Muscle of leg (tissue), 16 donors: ENCODE measurements at places on chromosomes 11 and 22. TPM values are rescaled to one million over a fixed set of nuclear protein-coding genes. Genes with fewer than 3 reads are reported as not detected.

Gene OR52I1
- not detected for total RNA-seq

DNA sequence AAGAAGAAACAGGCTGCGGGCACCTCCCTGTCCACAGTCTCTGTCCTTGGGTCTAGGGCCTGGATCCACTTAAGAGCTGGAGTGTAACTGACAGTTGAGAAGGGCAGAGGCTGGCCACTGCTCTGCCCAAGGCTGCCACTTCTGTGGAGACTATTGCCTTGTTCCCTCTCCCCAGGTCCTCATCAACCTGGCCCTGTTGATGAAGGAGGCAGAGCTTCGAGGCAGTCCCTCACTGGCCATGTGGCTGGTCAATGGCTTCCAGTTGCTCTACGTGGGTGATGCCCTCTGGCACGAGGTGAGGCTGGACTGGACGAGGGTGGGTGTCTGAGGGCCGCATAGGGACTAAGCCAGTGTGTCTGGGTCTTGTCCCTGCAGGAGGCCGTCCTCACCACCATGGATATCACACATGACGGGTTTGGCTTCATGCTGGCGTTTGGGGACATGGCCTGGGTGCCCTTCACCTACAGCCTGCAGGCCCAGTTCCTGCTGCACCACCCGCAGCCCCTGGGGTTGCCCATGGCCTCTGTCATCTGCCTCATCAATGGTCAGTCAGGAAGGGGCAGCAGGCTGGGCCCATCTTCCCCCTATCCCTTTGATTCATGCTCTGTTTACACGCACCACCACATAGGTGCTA lies 2.8 kb downstream of the ZNHIT2 start:
- peaks cover 7% of the 10 kb centered on the region for H3K27me3 ChIP-seq
- H3K4me3 ChIP-seq, result no peak overlapping the region
- H3K36me3 ChIP-seq, result peaks cover 38% of the 10 kb centered on the region

Gene TMPRSS13
- total RNA-seq, result 0.09 TPM

Gene ZNRD2
- 24.4 TPM for total RNA-seq

Gene KRTAP5-2
- not detected for total RNA-seq

DNA sequence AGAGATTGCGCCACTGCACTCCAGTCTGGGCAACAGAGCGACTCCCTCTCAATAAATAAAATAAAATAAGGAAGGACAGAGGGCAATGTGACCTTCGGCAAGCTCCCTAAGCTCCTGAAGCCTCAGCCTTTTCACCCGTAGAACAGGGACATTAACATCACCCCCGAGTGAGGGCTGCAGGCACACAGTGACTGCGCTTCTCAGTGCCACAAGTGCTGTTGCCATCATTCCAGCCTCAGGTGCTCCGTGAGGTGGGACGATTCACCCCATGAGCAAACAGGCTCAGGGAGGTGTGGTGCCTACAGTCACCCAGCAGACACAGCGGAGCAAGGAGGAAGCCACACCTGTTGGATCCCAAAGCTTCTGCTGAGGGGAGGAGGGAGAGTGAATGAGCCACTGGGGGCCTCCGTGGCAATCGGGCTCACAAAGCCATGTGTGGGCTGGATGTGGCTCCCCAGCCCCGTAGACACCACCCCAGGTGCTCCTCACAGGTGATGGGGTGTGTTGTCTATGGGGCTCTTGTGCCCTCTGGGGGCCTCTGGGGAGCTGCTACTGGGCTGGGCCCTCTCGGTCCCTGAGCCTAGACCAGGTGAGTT lies 9.1 kb upstream of the TCF20 start:
- H3K27ac ChIP-seq, result no peak overlapping the region
- H3K4me1 ChIP-seq, result peaks cover 22% of the 10 kb centered on the region
- DNase-seq, result no peak
- H3K27me3 ChIP-seq, result peaks cover 90% of the 10 kb centered on the region
- no peak overlapping the region for H3K4me3 ChIP-seq

Gene LRRC74B
- total RNA-seq, result 0.09 TPM

GRCh38 chr22:25202290-25202921 lies 2.7 kb downstream of the CRYBB3 start:
- H3K4me3 ChIP-seq, result no peak overlapping the region
- H3K4me1 ChIP-seq, result no peaks in the 10 kb centered on the region
- H3K27ac ChIP-seq, result no peak overlapping the region
- H3K36me3 ChIP-seq, result no peaks in the 10 kb centered on the region
- H3K27me3 ChIP-seq, result no peaks in the 10 kb centered on the region

GRCh38 chr11:113540416-113541330 lies 65.5 kb upstream of the DRD2 start:
- H3K27me3 ChIP-seq, result peaks cover 5% of the 10 kb centered on the region
- no peak overlapping the region for H3K27ac ChIP-seq
- no peak overlapping the region for H3K4me3 ChIP-seq
- no peak for DNase-seq
- H3K36me3 ChIP-seq, result no peaks in the 10 kb centered on the region

Gene BATF2
- 0.62 TPM for total RNA-seq

GRCh38 chr11:73384125-73384441 lies 7.9 kb downstream of the RELT start:
- H3K27me3 ChIP-seq, result no peaks in the 10 kb centered on the region
- no peaks in the 10 kb centered on the region for H3K36me3 ChIP-seq
- peak overlapping the region; percentile 7 for H3K27ac ChIP-seq
- no peak overlapping the region for H3K4me3 ChIP-seq
- DNase-seq, result no peak
- H3K4me1 ChIP-seq, result peaks cover 97% of the 10 kb centered on the region

DNA sequence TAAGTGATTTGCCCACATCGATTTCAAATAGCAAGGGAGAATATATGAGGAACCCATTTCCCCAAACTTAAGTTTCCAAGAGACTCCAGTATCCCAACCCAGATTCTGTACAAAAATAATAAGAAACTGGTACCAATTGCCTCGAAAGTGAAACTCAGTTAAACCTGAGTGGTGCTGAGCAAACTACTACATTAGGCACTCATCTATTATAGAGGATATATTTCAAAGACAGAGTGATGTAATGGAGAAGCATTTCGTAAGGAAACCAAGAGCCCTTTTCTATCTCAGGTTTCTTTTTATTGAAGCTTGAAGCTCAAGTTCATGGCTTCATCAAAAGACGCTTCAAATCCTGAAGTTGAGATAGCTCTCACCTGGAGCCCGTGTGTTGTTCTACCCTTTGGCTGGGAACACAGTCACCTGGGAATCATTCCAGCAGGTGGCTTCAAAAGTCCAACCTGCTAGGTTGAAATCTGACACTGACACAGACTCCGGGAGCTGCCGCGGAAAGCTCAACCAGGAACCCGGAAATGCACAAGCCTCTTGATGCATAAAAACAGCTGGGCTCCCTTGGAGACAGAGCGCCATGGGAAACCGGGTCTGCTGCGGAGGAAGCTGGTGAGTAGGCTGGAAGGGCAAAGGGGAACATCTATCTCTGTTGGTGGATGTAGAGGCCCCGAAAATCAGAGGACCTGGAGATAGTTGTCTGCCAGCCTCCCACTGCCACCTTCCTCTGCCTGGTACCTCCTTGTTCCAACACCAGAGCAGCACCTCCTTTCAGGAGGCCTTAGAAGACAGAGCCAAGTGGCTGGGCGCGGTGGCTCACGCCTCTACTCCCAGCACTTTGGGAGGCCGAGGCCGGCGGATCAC lies at the start of gene C11orf52:
Gene C11orf52, plus strand, starts transcription at position 524 of the 867 bp plus-strand sequence. Its CDS starts 60 bp downstream, at position 584.
- no peaks in the 10 kb centered on the region for H3K27me3 ChIP-seq
- peaks cover 11% of the 10 kb centered on the region for H3K36me3 ChIP-seq
- H3K27ac ChIP-seq, result peak within 1 kb of the TSS; percentile 81
- peak within 1 kb of the TSS; percentile 4 for H3K4me3 ChIP-seq
- peak; percentile 86 for DNase-seq
- H3K4me1 ChIP-seq, result peaks cover 32% of the 10 kb centered on the region

Gene OR9G4
- total RNA-seq, result not detected

- no peaks in the 10 kb centered on the region for H3K27me3 ChIP-seq
- H3K27ac ChIP-seq, result no peak overlapping the region
- peaks cover 10% of the 10 kb centered on the region for H3K36me3 ChIP-seq
- H3K4me1 ChIP-seq, result peaks cover 9% of the 10 kb centered on the region
- no peak for DNase-seq
Measured at GRCh38 chr11:12263141-12263693, 114.2 kb upstream of the PARVA start.

- H3K36me3 ChIP-seq, result peaks cover 2% of the 10 kb centered on the region
- no peak overlapping the region for H3K27ac ChIP-seq
- H3K27me3 ChIP-seq, result no peaks in the 10 kb centered on the region
- H3K4me1 ChIP-seq, result no peaks in the 10 kb centered on the region
Measured at GRCh38 chr11:95989076-95989605, 65.2 kb upstream of the MTMR2 start.

DNA sequence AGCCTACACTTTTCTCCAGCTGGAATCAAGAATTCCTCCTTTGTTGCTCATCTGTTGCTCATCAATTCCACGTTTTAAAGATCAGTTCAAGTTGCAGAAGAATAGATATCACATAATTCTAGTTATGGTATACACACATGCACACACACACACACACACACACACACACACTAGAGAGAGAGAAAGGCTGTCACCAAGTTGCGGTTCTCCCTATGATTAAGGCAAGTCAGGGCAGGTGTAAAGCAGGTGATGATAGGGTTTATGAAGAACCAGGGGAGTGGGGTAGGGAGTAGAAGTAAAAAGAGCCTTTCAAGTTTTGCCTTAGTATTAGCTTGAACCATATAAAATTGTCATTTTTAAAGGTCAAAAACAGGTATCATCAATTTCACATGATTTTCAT lies 31.7 kb upstream of the TMPRSS4 start:
- DNase-seq, result no peak
- H3K36me3 ChIP-seq, result no peaks in the 10 kb centered on the region
- H3K27me3 ChIP-seq, result no peaks in the 10 kb centered on the region
- no peak overlapping the region for H3K4me3 ChIP-seq

GRCh38 chr11:1750481-1750839 lies at the start of gene IFITM10:
IFITM10 (minus strand) TSS chr11:1750595; CDS start chr11:1750442, 153 bp downstream.
- peaks cover 24% of the 10 kb centered on the region for H3K36me3 ChIP-seq
- no peak for DNase-seq
- no peak within 1 kb of the TSS for H3K4me3 ChIP-seq
- no peak within 1 kb of the TSS for H3K27ac ChIP-seq

DNA sequence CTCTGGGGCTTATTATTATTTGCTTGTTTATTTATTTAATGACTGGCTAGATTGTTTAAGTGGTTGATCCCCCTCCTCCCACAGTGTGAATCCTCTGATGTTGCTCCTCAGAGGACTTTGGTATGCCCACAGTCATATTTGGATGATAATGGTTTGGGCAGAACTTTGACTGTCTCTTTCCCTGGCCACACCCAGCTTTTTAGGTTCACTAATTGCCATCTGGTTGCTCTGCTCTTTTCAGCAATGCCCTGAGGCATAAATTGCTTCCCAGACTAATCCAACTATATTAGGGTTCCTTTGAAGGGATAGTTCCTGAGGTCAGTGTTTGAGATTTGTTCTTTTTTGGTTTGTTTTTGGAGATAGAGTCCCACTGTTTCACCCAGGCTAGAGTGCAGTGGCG lies 99.3 kb upstream of the RRM1 start:
- no peaks in the 10 kb centered on the region for H3K36me3 ChIP-seq
- H3K27ac ChIP-seq, result no peak overlapping the region
- H3K4me3 ChIP-seq, result no peak overlapping the region

Gene MUC6
- not detected for total RNA-seq

DNA sequence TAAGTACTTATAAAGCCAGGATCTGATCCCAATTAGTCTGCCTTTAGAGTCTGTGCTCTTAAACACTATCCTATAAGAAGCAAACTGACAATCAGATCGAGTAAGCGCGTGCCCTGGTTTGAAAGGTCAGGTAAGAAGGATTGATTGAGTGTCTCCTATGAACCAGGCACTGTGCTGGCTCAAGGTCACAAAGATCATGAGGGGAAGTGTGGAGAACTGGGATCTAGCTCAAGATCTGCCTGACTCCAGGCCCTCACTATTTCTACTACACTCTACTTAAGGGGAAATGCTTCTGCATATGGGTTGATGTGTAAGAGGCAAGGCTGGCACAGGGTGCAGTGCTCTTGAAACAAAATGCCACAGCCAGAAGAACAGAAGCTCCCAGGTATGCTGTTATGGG lies 77.0 kb downstream of the ME3 start:
- no peak for DNase-seq
- no peaks in the 10 kb centered on the region for H3K27me3 ChIP-seq
- no peak overlapping the region for H3K4me3 ChIP-seq
- peaks cover 12% of the 10 kb centered on the region for H3K4me1 ChIP-seq
- H3K36me3 ChIP-seq, result no peaks in the 10 kb centered on the region

- DNase-seq, result peak; percentile 93
- H3K36me3 ChIP-seq, result no peaks in the 10 kb centered on the region
- H3K27ac ChIP-seq, result peak overlapping the region; percentile 86
- H3K4me3 ChIP-seq, result no peak overlapping the region
Measured at GRCh38 chr11:1672613-1673350, 24.2 kb upstream of the KRTAP5-6 start.

DNA sequence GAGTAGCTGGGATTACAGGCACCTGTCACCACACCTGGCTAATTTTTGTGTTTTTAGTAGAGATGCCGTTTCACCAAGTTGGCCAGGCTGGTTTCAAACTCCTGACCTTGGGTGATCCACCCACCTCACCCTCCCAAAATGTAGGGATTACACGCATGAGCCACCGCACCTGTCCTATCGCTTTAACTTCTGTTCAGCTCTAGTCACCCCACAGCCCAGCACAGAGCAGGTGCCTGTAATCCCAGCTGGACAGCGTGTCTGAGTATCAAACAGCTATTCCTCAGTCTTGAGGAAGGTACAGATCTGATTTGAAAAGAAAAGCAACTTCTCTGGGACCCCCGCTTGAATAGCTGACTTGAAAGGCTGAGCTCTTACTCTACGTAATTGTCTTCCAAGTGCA lies 149.1 kb downstream of the CTTN start:
- peaks cover 22% of the 10 kb centered on the region for H3K4me1 ChIP-seq
- DNase-seq, result no peak
- H3K4me3 ChIP-seq, result no peak overlapping the region
- no peak overlapping the region for H3K27ac ChIP-seq
- no peaks in the 10 kb centered on the region for H3K36me3 ChIP-seq

DNA sequence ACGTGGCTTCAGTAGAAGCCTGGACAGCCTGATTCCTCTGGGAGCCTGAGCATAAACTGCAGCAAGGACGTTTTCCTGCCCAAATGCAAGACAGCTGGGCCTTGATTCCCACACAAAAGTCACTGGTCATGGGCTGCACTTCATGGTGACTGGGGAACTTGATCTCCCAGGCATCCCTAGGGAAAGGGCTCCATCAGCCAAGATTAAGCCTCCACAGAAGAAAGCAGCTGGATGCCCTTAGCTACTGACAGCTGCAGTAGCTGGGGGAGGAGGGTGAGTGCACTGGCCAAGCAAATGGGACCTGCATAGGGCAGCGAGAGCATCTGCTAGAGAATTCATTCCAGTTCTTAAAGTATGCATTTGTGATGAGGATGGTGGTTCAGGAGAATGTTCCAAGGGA lies 267.4 kb upstream of the ISX start:
- peak overlapping the region; percentile 68 for H3K27ac ChIP-seq
